Activated T-helper 9 cell treated with anti-CD3 and anti-CD28 coated beads, Interleukin-2, amount 50 U/mL, for 16 hours (primary cell): ENCODE measurements at places on chromosomes 6 and 20.

- no peak for DNase-seq
These were observed 46.0 kb downstream of the RREB1 start for GRCh38 chr6:7153789-7154188.

GRCh38 chr6:20203561-20204511 lies 8.4 kb downstream of the MBOAT1 start:
- DNase-seq: no peak

DNA sequence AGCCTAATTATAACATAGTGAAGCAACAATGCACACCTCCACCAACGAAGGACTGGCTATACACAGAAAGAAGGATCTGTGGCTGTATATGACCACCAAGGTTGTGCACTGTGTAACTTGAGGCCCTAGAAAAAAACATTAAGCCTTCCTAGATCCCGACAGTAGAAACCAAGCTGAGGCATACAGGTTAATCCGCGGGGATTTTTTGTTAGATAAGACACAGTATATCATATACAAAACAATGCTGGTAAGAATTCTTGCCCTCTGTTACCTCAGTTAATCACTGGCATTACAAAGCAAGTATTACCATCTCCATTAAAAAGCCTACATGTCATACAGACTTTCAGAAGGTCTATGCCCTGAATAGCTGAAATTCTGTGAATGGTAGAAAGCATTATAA lies 228.8 kb downstream of the TBC1D32 start:
- DNase-seq: no peak

- DNase-seq: no peak
These were observed 37.0 kb downstream of the BPIFB1 start for GRCh38 chr20:33320006-33320405.

DNA sequence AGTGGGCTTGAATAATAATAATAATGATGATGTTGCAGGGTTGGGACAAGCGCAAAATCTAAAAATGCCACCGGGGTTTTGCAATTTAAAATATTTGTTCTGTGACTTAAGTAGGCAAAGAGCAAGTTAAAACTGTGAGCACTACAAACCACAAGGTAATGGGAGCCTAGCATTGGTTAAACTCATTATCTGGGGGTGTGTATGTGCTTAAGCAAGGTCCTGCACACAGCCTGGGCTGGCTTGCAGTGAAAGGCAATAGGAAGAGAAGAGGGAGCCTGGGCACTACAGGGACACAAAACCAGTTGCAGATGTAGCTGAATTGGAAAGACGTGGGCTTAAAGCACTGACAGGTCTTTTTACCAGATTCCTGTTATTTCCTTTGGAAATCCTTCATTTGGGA lies 11.7 kb downstream of the SIM1 start:
- no peak for DNase-seq

DNA sequence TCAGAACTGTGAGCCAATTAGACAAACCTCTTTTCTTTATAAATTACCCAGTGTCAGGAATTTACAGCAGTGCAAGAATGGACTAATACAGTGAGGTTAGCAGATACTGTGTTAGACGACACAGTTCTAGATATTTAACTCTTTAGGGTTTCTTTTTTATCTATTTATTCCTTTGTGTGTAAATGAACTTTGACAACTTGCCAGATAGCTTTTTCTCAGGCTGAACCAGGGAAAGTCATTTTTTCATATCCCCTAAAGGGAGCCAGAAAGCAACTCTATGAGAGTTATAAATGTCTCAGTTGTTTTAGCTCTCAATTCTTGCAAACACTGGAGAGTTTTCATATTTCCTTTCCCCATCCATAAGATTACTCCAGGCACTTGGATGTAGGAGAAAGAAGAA lies 277.3 kb downstream of the PHF3 start:
- no peak for DNase-seq

DNA sequence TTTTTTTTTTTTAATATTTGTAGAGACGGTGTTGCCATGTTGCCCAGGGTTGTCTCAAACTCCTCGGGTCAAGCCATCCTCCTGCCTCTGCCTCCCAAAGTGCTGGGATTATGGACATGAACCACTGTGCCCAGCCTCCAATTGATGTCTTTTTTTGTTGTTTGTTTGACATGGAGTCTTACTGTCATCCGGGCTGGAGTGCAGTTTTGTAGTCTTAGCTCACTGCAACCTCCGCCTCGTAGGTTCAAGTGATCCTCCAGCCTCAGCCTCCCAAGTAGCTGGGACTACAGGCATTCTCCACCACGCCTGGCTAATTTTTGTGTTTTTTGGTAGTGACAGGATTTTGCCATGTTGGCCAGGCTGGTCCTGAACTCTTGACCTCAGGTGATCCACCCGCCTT lies 9.4 kb upstream of the MROH8 start:
- DNase-seq: no peak

DNA sequence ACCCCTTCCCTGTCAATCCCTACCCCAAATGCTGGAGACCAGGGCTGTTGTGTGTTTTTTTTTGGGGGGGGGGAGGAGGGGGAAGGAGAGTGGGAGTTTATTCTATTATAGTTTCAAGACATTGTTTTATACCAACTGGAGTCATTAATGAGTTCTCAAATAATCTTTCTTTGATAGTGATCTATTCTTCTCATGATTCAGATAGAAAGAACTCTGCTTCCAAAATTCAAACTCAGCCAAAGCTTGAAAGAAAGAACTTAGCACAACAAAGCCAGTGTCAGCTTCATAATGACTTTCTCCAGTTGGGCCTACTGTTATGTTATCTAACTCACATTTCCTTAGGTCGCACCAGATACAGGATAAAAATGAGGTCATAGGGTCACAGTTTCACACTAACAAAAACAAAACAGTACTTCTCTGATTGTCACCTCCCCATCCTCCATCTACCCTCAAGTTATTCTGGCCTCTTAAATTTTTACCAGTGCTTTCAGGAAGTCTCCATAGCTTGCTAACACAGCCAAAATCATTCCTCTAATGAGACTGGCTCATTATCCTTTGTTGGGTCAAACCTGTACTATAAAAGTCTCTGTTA lies 19.0 kb upstream of the MAP3K7 start:
- DNase-seq: no peak

DNA sequence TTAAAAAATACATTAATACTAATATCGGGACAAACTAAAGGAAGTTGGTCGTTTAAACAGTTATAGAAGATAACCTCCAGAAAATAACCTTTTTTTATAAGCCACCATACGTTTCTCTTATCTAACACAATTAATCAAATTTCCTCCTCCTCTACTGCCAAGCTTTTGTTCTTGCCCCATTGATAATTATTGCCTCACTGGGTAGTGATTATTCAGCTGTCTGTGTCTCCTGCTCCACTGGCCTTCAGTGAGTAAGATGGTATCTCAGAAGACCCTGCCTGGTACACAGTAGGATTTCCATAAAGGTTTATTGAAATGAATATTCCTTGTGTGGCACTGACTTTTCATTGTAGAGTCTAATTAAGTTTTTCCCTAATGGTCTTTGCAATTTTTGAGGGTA lies 165.5 kb upstream of the SCGN start:
- no peak for DNase-seq

- DNase-seq: no peak
These were observed 7.1 kb upstream of the ARMC12 start for GRCh38 chr6:35729722-35730121.

GRCh38 chr20:38023181-38024001 lies 9.9 kb downstream of the TTI1 start:
- DNase-seq: no peak

DNA sequence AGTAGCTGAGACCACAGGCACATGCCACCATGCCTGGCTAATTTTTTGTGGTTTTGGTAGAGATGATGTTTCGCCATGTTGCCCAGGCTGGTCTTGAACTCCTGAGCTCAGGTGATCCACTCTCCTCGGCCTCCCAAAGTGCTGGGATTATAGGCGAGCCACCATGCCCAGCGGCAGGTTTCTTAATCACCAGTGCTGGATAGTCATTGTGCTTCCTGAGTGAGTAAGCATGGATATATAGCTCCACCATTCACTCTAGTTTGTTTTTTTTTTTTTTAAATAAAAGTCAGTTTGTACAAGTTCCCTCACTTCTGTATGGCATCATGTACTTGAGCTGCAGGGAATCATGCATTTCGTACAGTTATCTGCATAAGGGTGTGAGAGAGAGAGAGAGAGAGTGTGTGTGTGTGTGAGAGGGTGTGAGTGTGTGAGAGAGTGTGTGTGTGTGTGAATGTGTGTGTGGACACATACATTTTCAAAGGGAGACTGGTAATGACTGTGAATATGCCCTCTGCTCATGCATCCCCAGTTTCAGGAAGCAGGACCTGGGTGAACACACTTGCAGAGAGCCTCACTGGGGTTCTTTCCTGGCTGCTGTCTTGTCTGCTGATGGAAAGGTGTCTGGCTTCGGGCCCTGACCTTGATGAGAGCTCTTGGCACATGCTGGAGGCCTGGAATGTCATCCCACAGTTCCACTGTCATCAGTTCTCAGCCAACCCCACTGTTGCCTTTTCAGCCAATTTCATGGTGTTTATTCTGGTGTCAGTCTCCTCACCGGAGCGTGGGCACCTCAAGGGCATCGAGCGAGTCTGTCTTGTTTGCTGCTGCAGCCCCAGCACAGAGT lies 65.0 kb upstream of the XRN2 start:
- DNase-seq: no peak

DNA sequence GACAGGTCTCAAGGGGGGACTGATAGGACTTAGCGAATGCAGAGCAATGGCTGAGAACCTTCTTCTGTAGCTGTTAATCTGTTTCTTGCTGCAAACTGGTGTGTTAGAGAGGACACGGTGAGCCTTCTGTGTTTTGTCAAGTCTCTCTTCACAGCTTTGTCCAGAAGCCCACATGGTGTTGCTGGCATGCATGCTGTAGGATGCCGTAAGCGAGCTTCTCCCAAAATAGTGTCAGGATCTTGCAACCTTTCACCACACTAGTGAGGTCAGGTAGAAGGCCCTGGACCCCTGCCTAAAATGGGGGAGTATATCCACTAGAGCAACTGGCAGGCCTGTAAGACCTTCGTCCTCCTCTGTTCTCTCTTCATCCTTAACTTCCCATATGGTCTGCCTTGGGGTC lies 51.9 kb upstream of the GLP1R start:
- no peak for DNase-seq

DNA sequence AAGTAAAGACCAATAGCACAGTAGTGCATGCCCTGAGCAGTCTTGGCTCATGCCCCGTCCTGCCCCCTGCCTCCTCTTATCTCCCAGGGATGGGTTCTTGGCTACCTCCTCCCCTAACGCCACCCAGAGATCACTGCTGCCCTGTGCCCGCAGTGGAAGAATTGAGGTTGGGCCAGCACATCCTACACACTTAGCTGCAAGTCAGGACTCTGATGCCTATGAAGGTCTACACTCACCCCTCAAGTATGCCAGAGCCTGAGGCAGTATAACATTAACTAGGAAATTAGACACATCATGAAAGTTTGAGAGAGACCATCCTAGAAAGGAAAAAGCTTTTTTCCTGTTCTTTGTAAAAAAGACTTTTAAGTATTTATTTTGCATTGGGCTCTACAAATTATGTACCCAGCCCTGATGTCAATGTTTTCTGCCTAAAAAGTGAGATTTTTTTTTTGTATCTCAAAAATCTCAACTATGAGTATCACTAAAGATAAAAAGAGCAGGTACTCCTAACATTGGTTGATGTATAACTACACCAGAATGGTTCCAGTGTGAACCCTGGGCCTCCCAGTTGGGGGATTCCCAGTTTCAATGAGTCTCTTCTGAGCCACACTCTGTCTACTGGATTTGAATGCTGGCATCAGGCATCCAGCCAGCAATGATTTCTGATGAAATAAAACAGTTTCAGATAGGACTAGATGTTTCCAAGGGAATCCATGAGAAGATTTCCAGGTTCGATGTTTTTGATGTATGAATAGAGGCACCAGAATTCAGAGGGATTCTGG lies 115.4 kb downstream of the ISM1 start:
- DNase-seq: no peak
